Activated CD4-positive, alpha-beta T cell treated with anti-CD3 and anti-CD28 coated beads, Interleukin-2, amount 10 ng/mL, durations not matched to agents 7 days and 5 days (primary cell): ENCODE measurements at places on chromosomes 2 and 18.

DNA sequence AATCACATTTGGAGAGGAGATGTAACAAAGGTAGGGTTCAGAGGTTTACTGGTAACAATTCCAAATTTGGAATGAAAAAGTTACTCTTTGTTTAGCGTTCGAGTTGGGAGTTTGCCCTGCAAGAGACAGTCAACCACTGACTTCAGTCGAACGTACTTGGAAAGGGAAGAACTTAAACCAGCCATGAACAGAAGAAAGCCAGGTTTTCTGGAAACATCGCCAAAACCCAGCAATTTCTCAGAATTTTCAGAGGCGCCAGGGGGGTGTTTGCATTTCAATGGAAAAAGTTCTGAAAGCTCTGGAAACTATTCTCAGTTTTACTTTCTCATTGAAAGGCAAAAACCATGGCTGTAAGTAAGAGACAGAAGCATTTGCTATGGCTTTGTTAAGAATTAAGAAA is 28.5 kb upstream of the AQP4 start:
- DNase-seq, result no peak

DNA sequence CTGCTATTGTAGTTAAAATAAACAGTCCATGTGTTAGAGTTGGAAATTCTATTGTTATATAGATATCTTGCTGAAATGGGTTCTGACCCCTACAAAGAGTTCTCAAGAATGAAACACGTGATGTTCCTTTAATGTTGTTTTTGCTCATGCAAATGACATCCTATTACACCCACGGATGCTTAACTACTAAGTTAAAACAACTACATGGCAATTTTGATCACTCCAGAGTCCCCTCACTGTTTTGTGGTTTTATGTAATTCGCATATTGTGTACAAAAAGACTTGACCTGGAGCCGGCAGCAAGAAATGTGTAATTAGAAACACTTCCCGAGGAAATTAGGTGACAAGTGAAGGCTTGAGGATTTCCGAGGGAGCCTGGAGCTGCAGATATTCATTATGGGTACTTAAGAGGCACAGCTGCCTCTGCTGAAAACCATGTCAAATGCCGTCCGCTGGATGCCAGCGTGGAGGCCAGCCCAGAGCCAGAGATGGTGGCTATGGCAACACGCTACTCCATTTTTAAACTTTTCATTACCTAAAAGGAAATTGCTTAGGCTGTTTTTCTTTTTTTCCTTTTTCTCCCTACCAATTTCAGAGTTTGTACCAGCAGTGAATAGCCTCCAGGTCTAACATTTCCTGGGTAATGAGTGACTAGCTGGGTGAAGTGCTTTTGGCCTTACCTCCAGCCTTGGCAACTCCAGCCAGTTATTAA is 21.0 kb upstream of the CABLES1 start:
- DNase-seq, result no peak

GRCh38 chr2:191478799-191479679 is 198.9 kb upstream of the NABP1 start:
- DNase-seq, result no peak

DNA sequence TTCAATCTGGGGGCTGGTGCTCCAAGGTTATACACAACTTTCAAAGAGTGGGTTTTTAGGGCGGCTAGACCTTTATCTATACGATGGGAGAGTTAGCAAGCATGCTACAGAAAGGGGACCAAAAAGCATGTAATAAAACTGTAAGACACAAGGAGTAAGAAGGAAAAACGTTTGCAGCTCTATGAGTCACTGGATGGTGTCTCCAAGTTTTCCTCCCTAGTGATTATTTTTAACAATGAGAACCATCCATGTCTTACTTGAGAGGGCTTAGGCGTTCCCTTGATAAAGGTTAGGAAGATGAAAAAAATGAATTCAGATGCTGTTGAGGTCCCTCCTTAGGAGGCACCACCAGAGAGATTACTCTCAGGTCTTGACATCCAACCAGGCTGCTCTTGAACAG is 75.9 kb downstream of the HRH4 start:
- no peak for DNase-seq

DNA sequence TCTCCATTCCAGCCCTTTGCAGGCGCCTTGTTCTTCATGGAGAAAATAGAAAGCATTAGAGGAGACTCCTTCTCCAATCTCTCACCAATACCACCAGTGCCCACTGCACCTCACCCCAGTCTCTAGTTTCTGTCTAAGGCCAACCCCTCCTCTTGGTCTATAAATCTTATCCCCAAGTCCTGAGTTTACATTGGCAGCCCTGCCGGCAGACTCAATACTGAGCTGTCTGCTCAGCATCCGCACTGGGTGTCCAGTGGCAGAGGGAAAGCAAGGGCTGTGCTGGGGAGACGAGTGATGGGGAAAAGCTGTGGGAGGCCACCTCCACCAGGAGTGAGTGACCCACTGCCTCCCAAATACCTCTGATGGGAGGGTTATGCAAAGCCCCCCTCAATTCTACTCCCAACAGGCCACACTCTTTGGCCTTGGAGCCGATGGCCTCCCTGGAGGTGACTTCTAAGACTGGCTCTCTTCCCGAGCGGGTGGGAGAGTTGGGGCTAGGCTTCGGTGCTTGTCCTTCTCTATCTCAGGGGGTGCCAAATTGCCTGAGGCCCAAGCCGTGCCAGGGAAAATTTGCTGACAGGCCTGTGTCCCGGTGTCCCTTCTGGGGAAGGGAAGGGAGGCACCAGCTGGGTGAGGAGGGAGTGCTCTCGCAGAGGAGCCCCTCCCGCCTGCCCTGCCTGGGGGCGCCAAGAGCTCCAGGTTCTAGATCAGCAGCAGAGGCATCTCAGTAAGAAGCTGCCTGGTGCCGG is 165.2 kb upstream of the MSH6 start:
- no peak for DNase-seq

DNA sequence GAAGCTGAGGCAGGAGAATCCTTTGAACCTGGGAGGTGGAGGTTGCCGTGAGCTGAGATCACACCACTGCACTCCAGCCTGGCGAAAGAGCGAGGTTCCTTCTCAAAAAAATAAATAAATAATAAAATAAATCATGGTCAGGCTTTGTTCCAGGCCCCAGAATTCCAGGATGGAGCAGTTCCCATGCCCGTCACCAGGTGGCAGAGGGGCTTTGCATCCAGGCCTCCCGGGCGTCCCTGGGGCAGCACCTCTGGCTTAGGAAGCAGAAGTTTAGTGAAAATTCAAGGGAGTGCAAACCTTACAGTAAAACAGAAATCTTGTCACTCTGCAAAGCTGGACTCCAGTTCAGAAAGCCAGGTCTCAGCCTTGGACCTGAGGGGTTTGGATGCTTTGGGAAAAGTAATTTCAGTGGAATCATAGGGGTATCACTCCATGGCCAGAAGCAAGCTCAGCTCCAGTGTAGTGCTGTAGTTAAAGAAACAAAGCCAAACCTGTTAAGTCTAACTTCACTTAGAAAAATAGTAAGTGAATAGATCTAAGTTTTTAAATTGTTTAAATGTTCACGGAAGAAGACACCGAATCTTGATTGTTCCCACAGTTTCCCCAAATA is 512.7 kb downstream of the CMPK2 start:
- no peak for DNase-seq

GRCh38 chr18:45416168-45416567 is 199.1 kb upstream of the SLC14A2 start:
- no peak for DNase-seq

GRCh38 chr2:37394263-37394662 is 49.8 kb downstream of the QPCT start:
- no peak for DNase-seq

- DNase-seq, result peak; percentile 30
These were observed 179.5 kb downstream of the PTGR3 start for GRCh38 chr18:75029481-75029880.

DNA sequence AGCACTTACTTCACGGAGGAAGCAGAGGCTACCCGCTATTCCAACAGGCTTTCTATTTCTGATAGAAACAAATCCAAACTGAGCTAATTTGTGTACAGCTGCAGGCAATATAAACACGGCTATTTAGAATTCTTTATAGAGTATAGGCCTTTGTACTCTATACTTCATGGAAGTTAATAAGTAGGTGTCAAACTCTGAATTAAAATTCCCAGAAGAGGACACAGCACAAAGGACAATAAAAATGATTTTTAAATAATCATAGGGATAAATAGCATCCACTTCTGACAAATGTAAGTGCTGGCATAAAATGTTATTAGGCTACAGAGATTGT is 261.5 kb downstream of the AFF3 start:
- no peak for DNase-seq

GRCh38 chr2:187552828-187553681 is 1.2 kb downstream of the TFPI start:
- no peak for DNase-seq

DNA sequence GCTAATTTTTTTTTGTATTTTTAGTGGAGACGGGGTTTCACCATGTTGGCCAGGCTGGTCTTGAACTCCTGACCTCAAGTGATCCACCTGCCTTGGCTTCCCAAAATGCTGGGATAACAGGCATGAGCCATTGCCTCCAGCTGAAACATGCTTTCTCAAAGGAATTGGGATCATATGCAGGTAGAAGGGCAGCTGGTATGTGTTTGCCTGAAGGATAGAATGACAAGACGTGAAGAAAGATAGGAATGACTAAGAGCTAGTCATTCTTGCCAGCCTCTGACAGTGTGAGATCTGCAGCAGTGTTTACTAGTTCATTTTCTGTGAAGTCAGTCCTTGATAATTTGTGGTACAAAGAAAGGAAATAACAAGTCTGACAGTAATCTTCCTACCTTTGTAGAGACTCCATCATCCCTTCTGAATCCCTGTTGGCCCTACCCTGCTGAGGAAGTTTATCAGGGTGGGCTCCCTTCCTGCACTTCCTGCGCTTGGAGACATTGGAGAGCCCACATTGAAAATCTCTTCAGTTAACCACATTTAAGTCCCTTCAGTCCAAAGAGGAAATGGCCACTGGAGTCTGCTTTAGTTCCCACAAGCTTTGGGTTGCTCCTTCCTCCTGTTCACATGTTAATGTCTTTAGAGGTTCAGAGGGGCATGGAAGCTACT is 14.7 kb downstream of the CFLAR start:
- peak; percentile 50 for DNase-seq

DNA sequence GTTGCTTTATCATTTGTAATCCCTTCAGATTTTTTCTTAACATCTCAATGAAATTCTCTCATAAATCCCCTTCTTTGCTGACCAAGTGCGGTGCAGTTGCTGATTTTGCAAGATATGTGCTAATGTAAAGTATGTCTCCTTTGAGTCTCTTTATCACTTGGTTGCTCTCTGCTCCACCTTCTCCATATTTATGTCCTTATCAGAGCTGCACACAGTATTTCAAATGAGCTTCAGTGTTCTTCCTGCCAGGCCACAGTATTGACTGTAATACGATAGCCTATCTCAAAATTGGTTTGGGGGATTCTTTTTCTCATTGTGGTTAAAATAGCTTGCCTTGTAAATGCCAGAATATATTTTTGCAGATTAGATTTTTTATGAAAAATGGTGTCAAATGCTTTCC is 32.2 kb downstream of the MAIP1 start:
- no peak for DNase-seq

- no peak for DNase-seq
These were observed 102.4 kb downstream of the VAPA start for GRCh38 chr18:10015941-10016819.

GRCh38 chr2:131043199-131044074 is 49.8 kb downstream of the FAM168B start:
- no peak for DNase-seq

GRCh38 chr18:77077941-77078689 is 54.5 kb downstream of the MBP start:
- no peak for DNase-seq

- DNase-seq, result no peak
These were observed 6.7 kb upstream of the IL1A start for GRCh38 chr2:112791019-112791418.

DNA sequence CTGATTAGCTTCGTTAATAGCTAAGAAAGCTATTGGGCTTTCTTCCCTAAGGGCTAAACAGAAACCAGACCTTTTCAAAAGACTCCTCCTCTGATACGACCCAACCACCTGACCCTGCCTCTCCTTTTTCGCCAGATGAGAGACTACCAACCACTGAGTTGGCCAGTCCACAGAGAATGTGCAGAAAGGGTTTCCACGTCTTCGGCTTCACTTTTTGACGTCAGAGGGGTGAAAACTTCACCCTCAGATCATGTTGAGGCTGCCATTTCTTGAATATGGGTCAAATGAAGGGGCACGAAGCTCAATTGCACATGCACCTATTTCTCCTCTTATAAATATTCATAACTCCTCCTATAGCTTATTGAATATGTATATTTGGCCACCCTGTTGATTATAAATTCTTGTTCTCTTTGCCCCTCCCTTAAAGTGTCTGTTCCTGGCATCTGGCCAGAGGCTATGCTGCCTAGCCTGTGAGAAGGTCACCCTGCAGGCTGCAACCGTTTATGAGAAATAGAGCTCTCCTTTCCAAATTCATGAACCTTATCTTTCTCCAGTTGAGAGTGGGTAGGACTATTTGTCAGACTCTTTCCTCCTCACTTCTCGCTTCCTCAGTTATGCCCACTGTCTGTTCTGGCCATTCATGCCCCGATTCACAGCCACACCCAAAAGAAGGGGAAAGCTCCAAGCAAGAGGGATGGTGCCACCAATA is 301.6 kb downstream of the STK39 start:
- DNase-seq, result no peak

GRCh38 chr2:216133397-216133796 is 24.2 kb downstream of the XRCC5 start:
- no peak for DNase-seq

GRCh38 chr18:45316127-45316526 is 299.1 kb upstream of the SLC14A2 start:
- no peak for DNase-seq

GRCh38 chr2:137689549-137689948 is 274.7 kb upstream of the HNMT start:
- DNase-seq, result no peak

DNA sequence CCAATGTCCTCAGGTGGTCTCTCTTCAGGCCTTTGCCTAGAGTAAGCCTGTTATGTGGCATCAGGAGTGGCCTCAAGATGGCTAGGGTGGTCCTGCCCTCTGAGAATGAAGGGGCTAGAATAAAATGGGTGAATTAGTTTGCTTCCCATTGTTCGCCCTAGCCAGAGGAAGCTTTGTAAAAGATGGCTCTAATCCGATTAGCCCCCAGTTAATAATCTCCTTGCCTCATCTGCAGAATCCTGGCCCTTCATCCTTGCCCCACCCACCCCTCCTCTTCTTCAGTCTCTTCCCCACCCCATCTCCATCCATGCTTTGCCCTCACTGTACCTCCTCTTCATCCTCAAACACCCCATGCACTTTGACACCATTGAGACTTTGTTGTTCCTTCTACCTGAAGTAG is 57.4 kb upstream of the LGALSL start:
- DNase-seq, result no peak

DNA sequence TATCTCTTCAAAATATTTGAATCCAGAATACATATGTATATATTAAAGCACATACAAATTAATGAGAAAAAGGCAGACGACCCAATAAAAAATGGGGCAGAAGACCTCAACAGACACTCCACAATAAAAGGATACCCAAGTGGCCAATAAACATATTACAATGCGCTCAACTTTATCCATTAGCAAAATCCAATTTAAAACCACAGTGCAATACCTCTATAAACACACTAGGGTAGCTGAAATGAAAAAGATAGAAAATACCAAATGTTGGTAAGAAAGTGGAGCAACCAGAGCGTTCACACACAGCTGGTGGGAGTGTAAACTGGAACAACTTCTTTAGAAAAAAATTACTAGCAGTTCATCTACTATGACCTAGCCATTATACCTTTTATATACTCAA is 75.3 kb downstream of the CCDC148 start:
- DNase-seq, result no peak

GRCh38 chr18:78774741-78775141 is 204.9 kb upstream of the SALL3 start:
- DNase-seq, result no peak
